Vagina (tissue), 2 donors: ENCODE measurements at places on chromosomes 12 and 14.
A peak's percentile ranks its signal among the peaks of the same experiment; 100 is the strongest.

- no peak overlapping the region for H3K4me3 ChIP-seq
- no peak for DNase-seq
- H3K4me1 ChIP-seq, result peaks cover 33% of the 10 kb centered on the region
- no peaks in the 10 kb centered on the region for H3K36me3 ChIP-seq
- H3K27me3 ChIP-seq, result no peaks in the 10 kb centered on the region
These were observed 71.4 kb downstream of the DENND5B start for GRCh38 chr12:31519511-31519910.

DNA sequence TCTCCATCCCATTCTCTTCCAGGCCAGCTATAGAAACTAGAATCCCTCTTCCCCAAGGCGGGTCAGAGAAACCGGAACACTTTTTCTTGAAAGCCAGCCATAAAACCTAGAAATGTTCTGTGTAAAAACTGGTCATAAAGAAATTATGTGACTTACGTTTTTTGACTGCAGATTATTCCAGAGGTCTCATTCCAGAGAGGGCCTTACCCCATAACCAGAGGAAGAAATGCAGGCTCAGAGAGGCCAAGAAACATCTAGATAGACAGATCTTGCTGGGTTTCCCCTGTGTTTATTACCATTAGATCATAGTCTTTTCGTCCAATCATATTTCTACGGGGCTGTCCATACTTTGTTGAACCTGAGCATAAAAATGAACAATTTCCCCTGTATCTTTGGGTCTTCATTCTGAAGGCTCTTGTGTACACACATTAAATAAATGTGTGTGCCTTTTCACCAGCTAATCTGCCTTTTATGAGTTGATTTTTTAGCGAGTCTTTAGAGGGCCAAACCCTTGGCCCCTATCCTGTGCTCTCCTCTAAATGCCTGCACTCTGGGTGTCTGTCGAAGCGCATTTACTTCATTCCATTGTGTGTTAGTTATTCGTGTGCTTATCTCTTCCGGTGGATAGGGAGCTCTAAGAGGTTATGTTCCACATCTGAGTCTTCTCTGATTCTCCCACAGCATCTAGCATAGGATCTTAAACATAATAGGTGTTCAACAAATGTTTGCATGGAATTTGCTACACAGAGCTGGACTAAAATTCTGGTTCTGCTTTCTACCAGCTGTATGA lies 163.0 kb downstream of the ADCK1 start:
- H3K27me3 ChIP-seq, result no peaks in the 10 kb centered on the region
- no peak overlapping the region for H3K4me3 ChIP-seq
- H3K4me1 ChIP-seq, result peaks cover 6% of the 10 kb centered on the region
- H3K27ac ChIP-seq, result no peak overlapping the region
- DNase-seq, result no peak

DNA sequence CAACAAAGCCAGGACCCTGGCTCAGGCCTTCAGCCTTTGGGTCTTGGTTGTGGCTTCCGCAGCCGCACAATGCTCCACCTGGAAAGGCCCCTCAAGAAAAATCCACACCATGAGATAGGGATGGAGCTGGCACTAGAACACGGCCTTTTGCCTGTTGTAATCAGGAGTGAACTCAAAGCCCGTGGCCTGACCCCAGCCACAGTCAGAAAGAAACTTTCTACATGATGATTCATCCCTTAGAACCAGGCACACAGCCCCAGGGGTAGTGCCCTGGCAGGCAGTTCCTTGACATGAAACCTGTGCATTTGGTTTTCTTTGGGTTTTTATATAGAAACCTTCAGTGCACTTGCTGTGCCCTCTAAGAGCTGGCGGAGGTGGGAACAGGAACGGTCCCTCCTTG lies 5.1 kb downstream of the CLMN start:
- H3K27me3 ChIP-seq, result no peaks in the 10 kb centered on the region
- H3K36me3 ChIP-seq, result no peaks in the 10 kb centered on the region
- H3K4me3 ChIP-seq, result no peak overlapping the region
- peak overlapping the region; percentile 82 for H3K27ac ChIP-seq
- peaks cover 44% of the 10 kb centered on the region for H3K4me1 ChIP-seq

- no peak for DNase-seq
- peaks cover 23% of the 10 kb centered on the region for H3K4me1 ChIP-seq
- H3K27me3 ChIP-seq, result no peaks in the 10 kb centered on the region
- H3K36me3 ChIP-seq, result no peaks in the 10 kb centered on the region
These were observed 57.7 kb upstream of the LDHB start for GRCh38 chr12:21715386-21715785.

DNA sequence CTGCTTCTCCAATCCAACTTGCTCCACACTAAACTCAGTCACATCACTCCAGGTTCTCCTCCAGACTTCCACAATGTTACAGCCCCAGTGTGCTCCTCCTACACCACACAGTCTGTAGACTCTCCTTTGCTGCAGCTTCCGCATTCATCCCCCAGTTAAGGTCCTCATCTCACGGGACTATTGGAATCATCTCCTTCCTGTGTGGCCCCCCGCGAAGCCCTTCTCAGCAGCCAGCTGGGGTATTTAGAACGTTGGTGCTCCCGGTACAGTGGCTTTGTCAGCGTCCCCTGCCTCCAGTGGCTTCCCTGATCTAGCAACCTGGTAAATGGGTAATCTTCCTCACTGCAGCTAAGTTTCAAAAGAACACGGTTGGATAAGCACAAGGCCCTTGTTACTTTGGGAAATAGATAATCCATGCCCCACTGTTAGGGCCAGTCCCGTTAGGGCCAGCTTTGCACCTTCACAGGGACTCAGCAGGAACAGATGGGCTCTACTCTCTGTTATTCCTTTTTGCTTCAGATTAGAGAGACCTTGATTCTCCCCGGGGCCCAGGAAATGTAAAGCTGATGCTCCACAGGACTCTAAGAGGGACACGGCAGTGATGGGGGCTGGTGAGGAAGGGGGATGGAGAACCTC lies 823 bp upstream of the TSPAN11 start:
- H3K27me3 ChIP-seq, result no peaks in the 10 kb centered on the region
- H3K36me3 ChIP-seq, result no peaks in the 10 kb centered on the region
- peak overlapping the region; percentile 54 for H3K4me3 ChIP-seq

- no peak for DNase-seq
- H3K36me3 ChIP-seq, result no peaks in the 10 kb centered on the region
- H3K4me3 ChIP-seq, result no peak overlapping the region
- no peaks in the 10 kb centered on the region for H3K4me1 ChIP-seq
These were observed 65.9 kb upstream of the CCDC198 start for GRCh38 chr14:57559576-57559975.

DNA sequence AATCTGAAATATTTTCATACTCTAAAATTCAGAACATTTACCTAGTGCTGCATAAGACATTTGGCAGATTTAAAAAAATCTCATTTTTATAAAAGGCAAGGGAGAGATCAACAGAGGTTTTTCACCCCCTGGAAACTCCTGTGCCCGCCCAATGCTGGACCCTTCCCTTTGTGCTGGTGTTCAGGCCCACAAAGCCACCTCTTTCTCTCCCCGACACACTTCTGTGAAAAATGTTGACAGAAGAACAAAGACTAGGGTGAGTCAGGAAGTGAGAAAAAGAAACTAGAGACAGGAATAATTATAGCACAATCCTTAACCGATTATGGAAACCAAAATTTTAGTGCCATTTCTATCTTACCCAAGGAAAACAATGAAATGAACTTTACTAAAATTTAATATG lies 197.7 kb upstream of the STXBP6 start:
- no peak for DNase-seq
- no peaks in the 10 kb centered on the region for H3K36me3 ChIP-seq
- no peak overlapping the region for H3K4me3 ChIP-seq
- no peak overlapping the region for H3K27ac ChIP-seq
- no peaks in the 10 kb centered on the region for H3K27me3 ChIP-seq

- H3K27me3 ChIP-seq, result no peaks in the 10 kb centered on the region
- H3K27ac ChIP-seq, result no peak overlapping the region
- H3K36me3 ChIP-seq, result no peaks in the 10 kb centered on the region
- H3K4me3 ChIP-seq, result no peak overlapping the region
These were observed 37.3 kb downstream of the KCNA5 start for GRCh38 chr12:5081016-5081415.

- no peak overlapping the region for H3K27ac ChIP-seq
- H3K4me3 ChIP-seq, result no peak overlapping the region
- no peaks in the 10 kb centered on the region for H3K36me3 ChIP-seq
- H3K27me3 ChIP-seq, result no peaks in the 10 kb centered on the region
- no peak for DNase-seq
- peaks cover 13% of the 10 kb centered on the region for H3K4me1 ChIP-seq
These were observed 55.2 kb downstream of the TMCC3 start for GRCh38 chr12:94595152-94595551.

- no peak overlapping the region for H3K27ac ChIP-seq
- no peaks in the 10 kb centered on the region for H3K4me1 ChIP-seq
- DNase-seq, result no peak
- no peaks in the 10 kb centered on the region for H3K27me3 ChIP-seq
These were observed 100.1 kb downstream of the PIK3C2G start for GRCh38 chr12:18361433-18361832.

DNA sequence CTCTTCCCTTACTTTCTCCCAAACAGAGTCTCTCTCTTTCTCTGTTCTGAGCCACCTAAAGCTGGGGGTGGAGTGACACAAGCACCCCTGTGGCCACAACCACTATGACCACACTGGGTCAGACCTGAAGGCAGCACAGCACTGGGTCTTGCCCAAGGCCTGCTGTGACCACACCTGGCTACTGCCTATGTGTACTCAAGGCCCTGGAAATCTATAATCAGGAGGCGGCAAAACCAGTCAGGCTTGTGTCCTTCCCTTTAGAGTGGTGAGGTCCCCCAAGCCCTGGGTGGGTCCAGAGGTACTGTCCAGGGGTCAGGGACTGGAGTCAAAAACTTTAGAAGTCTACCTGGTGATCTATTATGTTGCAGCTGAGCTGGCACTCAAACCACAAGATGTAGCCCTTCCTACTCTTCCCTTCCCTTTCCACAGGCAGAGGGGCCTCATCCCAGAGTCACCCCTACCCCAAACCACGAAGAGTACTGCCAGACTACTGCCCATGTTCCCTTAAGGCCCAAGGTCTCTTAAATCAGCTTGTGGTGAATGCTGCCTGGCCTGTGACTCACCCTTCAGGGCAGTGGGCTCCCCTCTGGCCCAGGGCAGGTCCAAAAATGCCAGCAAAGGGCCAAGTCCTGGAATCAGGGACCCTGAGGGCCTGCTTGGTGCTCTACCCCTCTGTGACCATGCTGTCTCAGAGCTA lies 179.8 kb upstream of the DYRK2 start:
- H3K36me3 ChIP-seq, result no peaks in the 10 kb centered on the region
- no peak overlapping the region for H3K27ac ChIP-seq
- no peak overlapping the region for H3K4me3 ChIP-seq
- no peaks in the 10 kb centered on the region for H3K27me3 ChIP-seq
- peaks cover 6% of the 10 kb centered on the region for H3K4me1 ChIP-seq
- no peak for DNase-seq

GRCh38 chr12:99119449-99119848 lies 474.4 kb downstream of the APAF1 start:
- no peaks in the 10 kb centered on the region for H3K27me3 ChIP-seq
- H3K27ac ChIP-seq, result no peak overlapping the region
- DNase-seq, result no peak

- DNase-seq, result no peak
- H3K36me3 ChIP-seq, result no peaks in the 10 kb centered on the region
- no peak overlapping the region for H3K4me3 ChIP-seq
- H3K27ac ChIP-seq, result no peak overlapping the region
- no peaks in the 10 kb centered on the region for H3K4me1 ChIP-seq
These were observed 14.5 kb upstream of the PWP1 start for GRCh38 chr12:107670999-107671643.

- H3K36me3 ChIP-seq, result no peaks in the 10 kb centered on the region
- H3K4me3 ChIP-seq, result no peak overlapping the region
- no peaks in the 10 kb centered on the region for H3K27me3 ChIP-seq
- H3K4me1 ChIP-seq, result peaks cover 87% of the 10 kb centered on the region
These were observed 10.0 kb downstream of the MARK3 start for GRCh38 chr14:103395244-103395643.

GRCh38 chr14:50835280-50835679 lies 4.3 kb upstream of the NIN start:
- H3K4me3 ChIP-seq, result no peak overlapping the region
- no peaks in the 10 kb centered on the region for H3K27me3 ChIP-seq

DNA sequence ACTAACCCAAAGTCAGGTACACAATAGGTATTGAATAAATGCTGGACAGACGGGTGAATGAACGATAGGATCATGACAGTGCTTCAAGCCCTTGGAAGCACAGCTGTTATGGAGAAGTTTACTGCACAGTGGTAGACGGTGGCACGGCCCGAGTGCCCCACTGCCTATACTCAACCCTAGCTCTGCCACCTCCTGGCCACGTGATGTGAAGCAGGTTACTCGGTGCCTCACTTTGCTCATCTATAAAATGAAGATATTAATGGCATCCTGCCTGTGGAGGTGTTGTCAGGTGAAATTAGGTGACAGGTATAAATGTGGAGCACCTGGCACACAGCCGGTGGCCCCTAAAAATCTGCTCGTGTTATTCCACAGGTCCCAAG lies 5.8 kb downstream of the ASB2 start:
- no peak for DNase-seq
- H3K27ac ChIP-seq, result peak overlapping the region; percentile 5
- H3K36me3 ChIP-seq, result no peaks in the 10 kb centered on the region
- H3K27me3 ChIP-seq, result no peaks in the 10 kb centered on the region

GRCh38 chr14:35858521-35859209 lies 32.5 kb downstream of the BRMS1L start:
- no peak overlapping the region for H3K27ac ChIP-seq
- no peaks in the 10 kb centered on the region for H3K27me3 ChIP-seq
- no peak overlapping the region for H3K4me3 ChIP-seq
- no peak for DNase-seq
- H3K4me1 ChIP-seq, result no peaks in the 10 kb centered on the region

GRCh38 chr14:90795744-90796143 lies 20.5 kb downstream of the TTC7B start:
- H3K27ac ChIP-seq, result no peak overlapping the region
- H3K36me3 ChIP-seq, result no peaks in the 10 kb centered on the region
- H3K27me3 ChIP-seq, result no peaks in the 10 kb centered on the region
- no peak overlapping the region for H3K4me3 ChIP-seq

DNA sequence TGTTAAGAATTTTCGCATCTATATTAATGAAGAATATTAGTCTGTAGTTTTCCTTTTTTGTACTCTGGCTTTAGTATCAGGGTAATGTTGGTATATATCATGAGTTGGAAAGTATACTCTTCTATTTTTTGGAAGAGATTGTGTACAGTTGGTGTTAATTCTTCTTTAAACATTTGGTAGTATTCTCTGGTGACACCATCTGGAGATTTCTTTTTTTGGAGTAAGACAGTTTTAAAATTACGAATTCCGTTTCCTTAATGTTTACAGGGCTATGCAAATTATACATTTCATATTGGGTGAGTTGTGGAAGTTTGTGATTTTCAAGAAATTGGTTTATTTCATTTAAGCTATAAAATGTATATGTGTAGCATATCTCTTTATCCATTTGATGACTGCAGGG lies 183.8 kb upstream of the NOS1 start:
- no peak for DNase-seq
- no peak overlapping the region for H3K4me3 ChIP-seq
- H3K4me1 ChIP-seq, result no peaks in the 10 kb centered on the region
- no peaks in the 10 kb centered on the region for H3K36me3 ChIP-seq
- no peaks in the 10 kb centered on the region for H3K27me3 ChIP-seq
